Metanephros (tissue), 2 donors: ENCODE measurements at places on chromosomes 11 and 22. TPM values are rescaled to one million over a fixed set of nuclear protein-coding genes. Genes with fewer than 3 reads are reported as not detected.

The HOATZ gene
- total RNA-seq, result not detected

The KCNC1 gene
- total RNA-seq, result 0.41 TPM

The BATF2 gene
- 2.4 TPM for total RNA-seq

The MS4A6E gene
- total RNA-seq, result not detected

The NXPE4 gene
- total RNA-seq, result not detected

The CARNS1 gene
- 8.8 TPM for total RNA-seq

The IL10RA gene
- 12.3 TPM for total RNA-seq

The OR51B5 gene
- total RNA-seq, result 2.3 TPM

The KDM4E gene
- not detected for total RNA-seq

The PRRG4 gene
- total RNA-seq, result 4.0 TPM

The MB gene
- 41.5 TPM for total RNA-seq

The BACE1-AS gene
- 6.8 TPM for total RNA-seq

The CLCF1 gene
- 3.5 TPM for total RNA-seq

The HPX gene
- total RNA-seq, result 2.5 TPM

The LARGE1 gene
- total RNA-seq, result 43.6 TPM

The ADORA2A gene
- 13.5 TPM for total RNA-seq

The ZDHHC24 gene
- 12.3 TPM for total RNA-seq

The ARHGAP20 gene
- 4.0 TPM for total RNA-seq

The SCN4B gene
- 2.0 TPM for total RNA-seq

The CCDC81 gene
- total RNA-seq, result 2.6 TPM

The ZNF280B gene
- 2.0 TPM for total RNA-seq

The GALNT18 gene
- total RNA-seq, result 53.5 TPM

The NOL12 gene
- 13.5 TPM for total RNA-seq

The ZNHIT2 gene
- total RNA-seq, result 8.0 TPM

The APOL5 gene
- total RNA-seq, result 0.18 TPM

The GGT5 gene
- total RNA-seq, result 12.1 TPM

The MS4A7 gene
- total RNA-seq, result 13.0 TPM

The ACR gene
- 0.18 TPM for total RNA-seq

The GSTT2B gene
- total RNA-seq, result 1.5 TPM

The TNNI2 gene
- total RNA-seq, result 526 TPM

The TBCEL gene
- total RNA-seq, result 45.1 TPM

The NPAS4 gene
- total RNA-seq, result 3.1 TPM

The C11orf97 gene
- 0.53 TPM for total RNA-seq

The OR51V1 gene
- total RNA-seq, result not detected

The TRIM29 gene
- 3.0 TPM for total RNA-seq

The CHADL gene
- 5.1 TPM for total RNA-seq

The PLAAT3 gene
- total RNA-seq, result 16.2 TPM

The PSMA1 gene
- total RNA-seq, result 87.0 TPM
